Neural progenitor cell (in vitro differentiated cells): ENCODE measurements at places on chromosomes 7 and 10.

- no peak for DNase-seq
Measured at GRCh38 chr10:121406823-121407545, 191.3 kb downstream of the FGFR2 start.

GRCh38 chr10:122981066-122981464, 864 bp downstream of the PSTK start:
- DNase-seq: peak; percentile 51

DNA sequence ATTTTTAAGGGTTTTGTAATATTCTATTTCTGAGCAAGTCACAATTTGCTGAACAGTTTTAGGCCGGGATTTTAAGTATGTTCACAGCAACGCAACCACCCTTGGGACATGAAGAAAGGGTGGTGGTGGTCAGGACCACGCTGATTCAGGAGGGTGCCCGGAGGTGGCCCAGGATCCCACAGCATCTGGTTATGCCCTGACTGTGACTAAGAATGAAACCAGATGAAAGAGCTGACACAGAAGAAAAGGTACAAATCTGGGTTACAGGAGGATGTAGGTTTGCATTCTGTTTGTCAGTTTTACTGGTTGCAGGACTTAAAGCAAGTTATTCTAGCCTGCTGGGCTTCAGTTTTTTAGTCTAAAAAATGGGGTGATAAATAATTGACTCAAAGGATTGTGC, 279.7 kb downstream of the CCSER2 start:
- no peak for DNase-seq

GRCh38 chr10:6218692-6219493, 16.2 kb downstream of the PFKFB3 start:
- no peak for DNase-seq

GRCh38 chr10:117601716-117602115, 59.2 kb downstream of the EMX2 start:
- DNase-seq: no peak

DNA sequence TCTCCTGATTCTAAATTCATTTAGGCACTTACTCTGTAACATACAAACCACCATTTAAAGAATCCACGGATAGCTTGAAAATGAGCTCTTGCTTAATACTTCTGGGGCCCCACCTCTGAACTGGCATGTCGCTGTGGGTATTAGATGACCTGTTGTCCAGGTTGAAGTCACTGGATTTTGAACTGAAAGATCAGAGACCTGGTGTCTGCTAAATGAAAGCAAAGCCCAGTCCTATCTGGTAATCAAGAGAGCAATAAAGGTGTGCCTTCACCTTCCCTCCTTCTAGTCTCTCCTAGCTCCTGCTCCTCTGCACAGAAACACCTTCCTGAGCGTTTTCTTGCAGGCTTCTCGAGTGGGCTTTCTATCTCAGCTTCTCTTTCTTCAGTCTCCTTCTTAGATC, 4.4 kb downstream of the ENO4 start:
- no peak for DNase-seq

DNA sequence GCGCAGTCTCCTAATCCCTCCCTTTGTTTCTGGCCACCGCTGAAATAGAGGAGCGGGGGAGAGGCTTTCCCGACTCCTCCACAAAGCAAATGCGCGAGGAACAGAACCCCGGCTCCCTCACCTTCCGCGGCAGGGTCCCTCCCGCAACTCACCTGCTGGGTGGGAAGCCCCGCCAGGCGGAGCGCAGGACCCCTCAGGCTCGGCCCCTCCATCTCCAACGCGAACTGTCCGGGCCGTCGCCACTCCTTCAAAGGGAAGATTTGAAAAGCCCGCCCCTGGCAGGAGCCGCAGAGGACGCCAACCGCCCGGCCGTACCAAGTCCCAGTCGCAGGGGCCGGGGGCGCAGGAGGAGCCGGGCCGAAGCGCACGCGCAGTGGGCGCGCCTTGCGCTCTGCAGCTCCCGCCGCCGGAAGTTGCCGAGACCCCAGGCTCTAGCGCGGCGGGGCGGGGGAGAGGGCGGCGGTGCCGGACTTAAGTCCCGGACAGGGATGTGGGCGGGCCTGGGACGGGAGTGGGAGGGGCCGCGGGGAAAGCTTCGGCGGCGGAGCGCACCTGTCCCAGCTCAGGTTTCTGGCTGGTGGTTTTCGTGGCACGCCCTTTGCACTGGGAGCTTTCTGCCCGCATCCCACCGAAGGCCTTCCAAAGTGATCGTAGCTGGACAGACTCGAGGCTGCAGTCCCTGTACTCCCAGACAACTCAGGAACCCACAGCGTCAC, at the start of gene RTKN2:
Gene RTKN2, minus strand, starts transcription at position 446 of the 716 bp plus-strand sequence. Its CDS starts 234 bp downstream, at position 212.
- peak; percentile 100 for DNase-seq

- peak; percentile 13 for DNase-seq
Measured at GRCh38 chr7:131068604-131069021, 259.1 kb upstream of the MKLN1 start.

GRCh38 chr7:13489386-13489785, 500.1 kb downstream of the ETV1 start:
- no peak for DNase-seq

DNA sequence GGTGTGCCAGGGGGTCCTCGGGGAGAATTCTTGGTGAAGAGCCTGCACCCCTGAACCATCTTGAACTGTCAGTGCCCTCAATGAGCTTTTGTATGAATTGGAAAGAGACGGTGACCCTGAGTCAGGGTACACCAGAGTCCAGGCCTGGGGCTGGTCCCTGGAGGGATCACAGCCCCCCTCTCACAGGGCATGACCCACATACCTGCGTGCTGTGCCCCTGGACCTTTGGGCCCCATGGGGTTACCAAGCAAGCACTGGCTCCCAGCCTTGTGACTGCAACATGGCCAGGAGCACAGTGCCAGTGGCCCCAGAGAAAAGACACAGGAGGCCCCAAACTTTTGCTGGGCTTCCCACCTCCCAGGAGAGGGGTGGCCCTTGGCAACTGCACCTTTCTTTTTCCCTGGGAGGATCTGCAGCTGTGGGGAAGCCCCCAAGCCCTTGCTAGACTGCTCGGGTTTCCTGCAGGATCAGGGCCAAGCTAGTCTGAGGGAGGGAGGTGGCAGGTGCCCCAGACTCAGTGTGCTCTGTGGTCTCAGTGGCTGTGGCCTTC, 153.5 kb downstream of the ZNF248 start:
- no peak for DNase-seq

GRCh38 chr7:44188480-44189225, 586 bp downstream of the GCK start:
- no peak for DNase-seq

DNA sequence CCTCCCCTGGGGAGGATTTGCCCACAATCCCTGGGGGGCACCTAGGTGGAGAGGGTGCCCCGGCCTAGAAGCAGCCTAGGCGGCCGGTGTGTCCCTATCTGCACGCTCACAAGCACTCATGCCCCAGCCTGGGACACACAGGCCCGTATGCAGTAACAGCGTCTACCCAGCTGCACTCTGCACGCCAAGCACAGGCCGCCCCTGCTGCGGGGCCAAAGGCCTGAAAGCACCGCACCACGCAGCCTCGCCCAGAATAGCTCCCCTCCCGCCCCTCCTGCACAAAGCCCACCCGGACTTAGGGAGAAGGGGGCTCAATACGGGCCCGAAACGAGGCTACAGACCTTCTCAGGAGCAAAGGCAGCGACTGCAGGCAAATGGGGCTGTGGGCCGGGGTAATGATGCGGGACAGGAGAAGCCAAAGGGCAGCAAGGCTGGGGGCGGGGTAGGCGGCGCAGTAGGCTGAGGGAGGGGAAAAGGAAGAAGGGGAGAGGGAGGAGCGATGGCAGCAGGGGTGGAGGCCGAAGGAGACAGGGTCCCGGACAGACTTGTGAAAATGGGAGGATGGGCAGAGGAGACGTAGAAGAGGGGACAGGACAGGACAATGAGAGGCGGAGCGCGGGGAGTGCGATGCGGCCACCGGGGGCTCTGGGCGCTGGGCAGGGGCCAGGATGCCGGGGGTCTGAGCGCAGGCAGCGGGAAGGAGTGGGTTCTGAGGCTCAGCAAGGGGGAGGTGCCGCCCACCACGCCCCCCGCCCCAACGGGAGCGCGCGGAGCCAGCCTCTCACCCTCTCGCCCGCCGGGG, 544 bp downstream of the GPRIN2 start:
- DNase-seq: peak; percentile 82

GRCh38 chr7:121945480-121946236, 72.7 kb downstream of the PTPRZ1 start:
- no peak for DNase-seq

- no peak for DNase-seq
Measured at GRCh38 chr7:140235114-140235513, 58.3 kb upstream of the KDM7A start.

DNA sequence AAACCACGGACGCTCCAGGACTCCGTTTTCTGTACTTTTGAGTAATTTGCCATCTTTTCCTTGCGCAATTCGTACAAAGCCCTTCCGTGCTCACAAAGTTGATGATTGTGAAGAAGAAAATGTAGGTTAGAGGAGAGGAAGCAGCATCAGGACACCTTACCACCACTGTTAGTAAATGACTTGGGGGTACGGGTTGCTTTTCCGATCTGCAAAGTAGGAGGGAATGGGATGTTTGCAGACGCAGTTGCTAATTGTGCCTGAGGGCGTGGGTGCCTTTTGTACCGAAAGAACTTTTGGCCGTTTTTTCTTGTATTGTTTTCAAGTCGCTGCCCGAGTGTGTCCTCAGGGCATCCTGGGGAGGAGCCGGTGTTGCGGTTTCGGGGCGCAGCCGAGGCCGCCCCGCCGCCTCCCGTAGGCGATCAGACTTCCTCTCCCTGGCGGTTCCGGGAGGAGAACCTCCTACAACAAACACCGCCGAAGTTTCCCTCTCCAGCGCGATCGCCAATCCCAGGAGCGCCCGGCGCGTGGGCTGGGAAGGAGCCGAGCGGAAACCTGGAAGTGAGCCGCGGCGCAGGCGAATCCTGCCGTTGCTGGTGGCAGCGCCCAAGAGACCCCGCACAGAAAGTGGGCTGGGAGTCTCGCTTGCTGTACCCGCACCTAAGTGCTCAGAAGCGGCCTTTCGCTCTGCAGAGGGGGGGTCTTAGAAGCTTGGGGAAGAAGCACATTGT, 1.0 kb downstream of the PRR15 start:
- DNase-seq: peak; percentile 70

- DNase-seq: no peak
Measured at GRCh38 chr10:122257041-122257440, 14.1 kb upstream of the BTBD16 start.

DNA sequence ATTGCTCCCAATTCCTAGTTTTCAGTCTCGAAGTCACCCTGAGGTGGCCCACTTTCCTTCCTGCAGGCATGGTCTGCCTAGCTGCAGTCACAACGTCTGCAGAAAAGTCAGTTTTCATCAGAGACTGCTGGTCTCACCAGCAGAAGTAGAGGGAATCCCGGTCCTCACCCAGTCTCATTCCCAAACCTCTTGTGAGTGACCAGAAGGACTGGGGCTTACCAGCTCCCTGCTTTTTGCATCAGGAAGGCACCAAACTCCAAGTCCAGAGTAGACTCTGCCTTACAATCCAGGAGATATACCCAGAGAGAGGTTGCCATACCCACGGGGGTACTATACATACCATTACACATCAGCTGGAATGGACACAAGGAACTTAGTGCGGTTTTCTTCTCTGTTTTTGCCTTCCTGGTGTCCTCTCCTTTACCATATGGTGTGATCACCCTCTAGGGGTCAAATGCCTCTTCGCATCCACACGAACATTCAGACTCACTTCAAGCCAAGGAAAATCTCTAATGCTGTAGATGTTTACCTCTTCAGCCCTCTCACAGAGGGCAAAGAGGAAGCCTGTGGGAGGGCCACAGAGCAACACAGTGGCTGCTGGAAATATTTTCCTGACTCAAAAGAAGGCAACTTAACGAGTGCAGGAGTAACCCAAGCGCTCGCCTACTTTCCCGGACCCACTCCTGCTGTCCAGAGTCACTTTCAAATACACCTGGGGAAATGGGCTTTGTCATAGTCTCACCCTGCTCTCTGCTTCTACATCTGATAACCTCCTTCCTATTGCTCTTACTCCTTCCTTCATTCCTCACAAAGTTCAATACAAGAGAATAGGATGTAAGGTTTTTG, 220.9 kb downstream of the C7orf25 start:
- peak; percentile 79 for DNase-seq

DNA sequence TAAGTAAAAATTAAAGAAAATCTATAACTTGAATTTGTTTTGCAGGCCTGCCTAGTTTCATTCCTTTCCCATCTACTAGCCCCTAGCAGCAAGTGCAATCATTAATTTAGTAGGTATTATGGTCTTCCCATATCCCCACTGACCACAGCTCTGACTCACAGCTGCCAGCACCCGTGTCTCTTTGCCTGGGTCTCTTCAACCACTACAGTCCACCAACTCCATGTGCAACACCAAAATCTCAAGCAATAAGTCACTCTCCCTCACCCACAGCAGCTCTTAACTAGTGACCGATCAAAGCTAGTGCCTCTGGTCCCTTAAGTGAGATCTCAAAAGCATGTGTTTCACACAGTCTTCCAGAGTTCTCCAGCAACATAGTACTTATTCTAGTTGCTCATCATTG, 26.0 kb upstream of the THSD7A start:
- no peak for DNase-seq

GRCh38 chr7:68684246-68684839, 913.9 kb upstream of the AUTS2 start:
- peak; percentile 45 for DNase-seq

DNA sequence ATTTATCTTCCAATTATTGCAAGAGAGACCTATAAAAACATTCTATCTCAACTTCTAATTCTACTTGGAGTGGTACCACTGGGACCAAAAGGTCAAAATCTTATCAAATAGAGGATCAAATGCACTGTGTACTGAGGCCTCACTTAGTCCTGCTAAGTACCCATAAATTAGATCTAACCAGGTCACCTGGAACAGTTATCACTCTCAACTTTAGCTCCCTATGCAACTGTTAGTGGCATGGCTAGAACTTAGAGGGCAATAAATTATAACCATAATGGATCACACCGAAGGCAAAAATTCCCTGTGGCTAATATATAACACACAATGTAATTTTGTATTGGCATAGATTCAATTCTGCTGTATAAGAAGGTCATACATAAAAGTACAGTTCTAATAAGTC, 428.9 kb downstream of the PCDH15 start:
- no peak for DNase-seq

DNA sequence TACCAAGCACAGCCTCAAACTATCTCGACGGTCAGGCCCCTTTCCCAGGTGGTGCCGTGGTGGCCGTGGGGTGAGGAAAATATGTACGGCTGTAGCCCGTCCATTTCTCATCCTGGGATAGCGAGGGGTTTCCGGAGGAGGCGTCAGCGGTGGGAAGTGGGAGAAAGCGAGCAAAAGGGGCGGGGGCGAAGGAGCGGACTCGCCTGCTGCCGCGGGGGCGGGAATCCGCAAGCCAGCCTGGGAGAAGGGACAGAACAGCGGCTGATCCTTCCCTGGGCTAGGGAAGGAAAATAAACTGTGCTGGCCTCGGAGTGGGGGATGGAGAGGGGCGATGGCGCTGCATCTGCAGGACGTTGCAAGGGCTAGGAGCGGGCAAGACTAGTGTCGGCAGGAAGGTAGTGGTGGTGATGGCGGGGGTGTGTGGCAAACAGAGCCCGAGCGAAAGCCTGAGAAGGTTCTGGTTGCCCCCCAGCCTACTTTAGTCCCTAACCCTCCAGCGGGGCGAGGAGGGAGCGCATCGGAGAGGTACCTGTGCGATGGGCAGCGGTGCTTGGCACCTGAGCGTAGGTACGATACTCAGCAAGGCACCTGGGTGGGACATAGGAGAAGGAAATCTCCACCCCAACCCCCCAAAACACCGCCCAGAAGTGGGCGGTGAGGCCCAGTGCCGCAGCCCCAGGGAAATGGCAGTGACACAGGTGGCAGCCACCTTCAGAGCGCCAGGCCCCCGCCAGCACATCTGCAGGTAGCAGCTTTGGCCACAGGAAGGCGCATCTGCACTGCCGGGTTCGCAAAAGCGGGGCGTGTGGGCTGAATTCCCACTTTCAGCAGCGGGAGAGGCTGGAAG, 49.9 kb upstream of the STEAP1B start:
- peak; percentile 83 for DNase-seq

GRCh38 chr7:50685135-50686065, 97.3 kb downstream of the GRB10 start:
- no peak for DNase-seq
